ENCODE measurements at places on chromosomes 5 and 9.
A peak's percentile ranks its signal among the peaks of the same experiment; 100 is the strongest.

GRCh38 chr5:75338408-75338807 lies 1.4 kb downstream of the HMGCR start:
- DNase-seq = peak; percentile 20

GRCh38 chr5:169895926-169896325 lies 84.4 kb downstream of the INSYN2B start:
- DNase-seq = peak; percentile 49

DNA sequence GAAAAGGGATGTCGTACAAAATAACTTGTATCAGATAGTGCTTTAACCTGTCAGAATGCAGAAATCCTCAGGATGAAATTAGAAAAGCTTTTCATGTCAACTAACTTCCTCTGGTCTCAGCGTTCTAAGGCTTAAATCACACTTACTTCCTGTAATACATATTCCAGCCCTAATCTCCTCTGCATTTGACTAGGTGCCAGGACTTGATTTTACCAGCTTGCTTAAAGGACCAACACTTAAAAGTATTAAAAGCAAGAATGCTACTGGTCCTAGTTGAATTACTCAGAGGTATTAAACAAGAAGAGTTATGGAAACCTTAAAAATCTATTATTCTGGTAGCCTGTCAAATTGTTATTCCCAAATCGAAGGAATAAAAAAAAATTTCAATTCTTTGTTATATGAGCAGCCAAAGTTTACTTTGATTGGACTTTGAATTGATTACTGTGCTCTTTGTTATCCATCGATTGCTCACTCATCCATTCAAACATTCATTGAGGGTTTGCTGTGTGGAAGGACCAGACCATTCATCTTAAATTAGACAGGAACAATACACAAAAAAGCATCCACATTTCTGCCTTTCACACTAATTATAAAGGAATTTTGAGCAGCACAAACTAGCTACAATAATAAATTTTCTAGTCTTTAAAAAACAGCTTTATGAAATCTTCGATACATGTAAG lies 108.7 kb downstream of the MUSK start:
- no peak for DNase-seq

DNA sequence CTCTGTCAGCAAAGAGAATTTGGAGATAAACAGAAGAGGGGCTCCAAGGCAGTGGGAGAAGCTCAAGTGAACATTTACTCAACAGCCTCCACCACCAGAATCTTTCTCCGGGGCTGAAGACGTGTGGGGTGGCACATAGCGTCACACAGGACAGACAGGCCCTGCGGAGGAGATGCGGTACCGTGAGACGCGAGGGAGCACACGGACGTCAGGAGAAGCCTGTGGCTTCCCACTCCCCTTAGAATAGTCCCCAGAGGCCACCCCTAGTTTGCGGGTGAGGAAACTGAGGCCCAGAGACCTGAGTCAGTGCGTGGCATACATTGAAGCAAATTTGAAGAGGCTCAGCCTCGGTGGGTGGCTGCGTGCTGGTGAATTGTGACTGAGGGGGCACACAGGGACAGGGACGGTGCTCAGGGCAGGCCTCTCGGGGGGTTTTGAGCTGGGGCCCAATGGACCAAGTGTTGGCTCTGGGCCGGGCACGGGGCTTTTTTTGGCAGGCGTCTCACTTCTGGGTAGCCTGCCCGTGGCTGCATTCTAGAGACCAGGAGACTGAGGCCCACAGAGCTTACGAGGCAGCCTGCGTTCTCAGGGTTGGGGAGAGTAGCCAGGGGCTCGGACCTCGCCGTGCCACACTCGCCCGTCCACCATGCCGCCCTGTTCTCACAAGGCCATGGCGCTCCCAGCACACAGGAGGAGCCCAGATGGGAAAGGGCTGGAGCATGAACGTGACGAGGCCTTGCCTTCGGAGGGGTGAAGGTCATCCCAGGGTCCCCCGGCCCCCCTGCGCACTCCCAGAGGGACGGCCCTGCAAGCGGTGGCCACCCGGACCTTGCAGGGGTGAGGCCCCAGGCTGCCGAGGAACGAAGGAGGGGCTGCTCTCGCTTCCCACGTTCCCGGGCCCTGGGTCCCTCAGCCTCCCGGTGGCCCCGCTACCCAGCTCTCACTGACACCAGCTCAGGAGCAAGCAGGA lies 220.6 kb downstream of the C9orf50 start:
- no peak for DNase-seq

DNA sequence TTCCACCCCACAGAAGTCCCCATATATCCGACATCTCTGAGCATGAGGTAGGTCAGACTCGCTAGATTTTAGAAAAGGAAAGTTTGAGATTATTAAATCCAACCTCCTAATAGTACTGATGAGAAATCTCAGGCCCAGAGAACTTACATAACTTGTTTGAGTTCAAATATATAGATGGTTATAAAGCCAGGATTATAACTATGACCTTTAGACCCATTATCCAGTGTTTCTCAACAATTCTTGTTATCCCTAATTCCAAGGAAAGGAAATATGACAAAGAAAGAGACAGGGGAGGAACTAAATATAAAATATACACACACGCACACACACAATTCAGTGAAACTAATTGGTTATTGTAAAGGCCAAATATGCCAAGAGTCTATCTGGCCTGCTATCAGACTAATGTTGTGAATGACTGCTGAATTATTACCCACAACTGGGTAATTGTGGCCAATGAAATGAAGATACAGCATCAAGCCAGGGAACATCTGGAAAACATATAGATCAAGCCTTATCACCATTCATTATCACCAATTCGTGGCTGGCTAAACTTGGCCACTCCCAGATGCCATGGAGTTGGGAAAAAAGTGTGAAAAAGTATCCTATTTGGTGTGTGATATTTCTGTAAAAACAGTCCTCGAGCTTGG lies 248.4 kb downstream of the PRELID2 start:
- DNase-seq = no peak

DNA sequence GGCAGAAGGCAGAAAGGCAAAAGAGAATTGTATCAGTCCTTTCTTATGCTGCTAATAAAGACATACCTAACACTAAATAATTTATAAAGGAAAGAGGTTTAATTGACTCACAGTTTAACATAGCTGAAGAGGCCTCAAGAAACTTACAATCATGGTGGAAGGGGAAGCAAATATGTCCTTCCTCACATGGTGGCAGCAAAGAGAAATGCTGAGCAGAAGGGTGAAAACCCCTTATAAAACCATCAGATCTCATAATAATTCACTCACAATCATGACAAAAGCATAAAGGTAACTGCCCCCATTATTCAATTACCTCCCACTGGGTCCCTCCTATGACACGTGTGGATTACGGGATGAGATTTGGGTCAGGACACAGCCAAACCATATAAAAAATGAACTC lies 312.5 kb upstream of the PTGER4 start:
- no peak for DNase-seq

DNA sequence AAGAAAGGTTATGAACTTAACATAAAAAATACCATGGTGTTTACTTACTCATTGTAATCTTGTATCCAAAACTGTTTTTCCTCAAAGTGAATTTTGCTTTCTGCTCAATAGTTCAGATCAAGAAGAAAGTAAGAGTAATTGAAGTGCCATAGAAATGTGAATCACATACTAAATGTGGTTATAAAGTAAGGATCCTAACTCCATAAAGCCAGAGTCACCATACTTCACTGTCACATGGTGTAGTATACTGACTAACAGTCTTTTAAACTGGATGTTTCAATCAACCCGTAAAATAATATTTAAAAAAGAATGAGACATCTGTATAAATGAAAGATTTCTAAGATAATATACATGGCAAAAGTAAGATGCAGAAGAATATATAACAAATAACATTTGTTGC lies 72.1 kb downstream of the NIPBL start:
- DNase-seq = no peak

DNA sequence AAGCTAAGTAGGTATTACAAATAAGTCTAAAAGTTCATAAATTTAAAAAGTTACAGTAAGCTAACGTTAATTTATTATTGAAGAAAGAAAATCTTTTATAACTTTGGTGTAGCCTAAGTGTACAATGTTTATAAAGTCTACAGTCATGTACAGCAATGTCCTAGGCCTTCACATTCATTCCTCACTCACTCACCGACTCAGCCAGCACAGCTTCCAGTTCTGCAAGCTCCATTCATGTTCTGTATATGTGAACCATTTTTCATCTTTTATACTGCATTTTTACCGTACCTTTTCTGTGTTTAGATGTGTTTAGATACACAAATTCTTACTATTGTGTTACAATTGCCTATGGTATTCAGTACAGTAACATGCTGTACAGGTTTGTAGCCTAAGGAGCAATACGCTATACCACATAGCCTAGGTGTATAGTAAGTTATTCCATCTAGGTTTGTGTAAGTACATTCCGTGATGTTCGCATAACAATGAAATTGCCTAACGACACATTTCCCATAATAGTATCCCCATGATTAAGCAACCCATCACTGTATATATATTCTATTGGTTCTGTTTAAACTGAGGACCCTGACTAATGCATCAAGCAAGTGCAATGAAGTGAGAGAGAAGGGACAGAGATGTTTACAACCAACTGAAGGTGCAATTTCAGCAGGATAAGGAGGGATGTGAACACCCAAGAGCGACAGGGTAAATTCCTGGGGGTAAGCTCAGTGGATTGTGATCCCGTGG lies 88.9 kb upstream of the TRIO start:
- DNase-seq = no peak

Measured in NCI-H69 (cell line).